ENCODE measurements at places on chromosomes 2 and 18.
A peak's percentile ranks its signal among the peaks of the same experiment; 100 is the strongest.

DNA sequence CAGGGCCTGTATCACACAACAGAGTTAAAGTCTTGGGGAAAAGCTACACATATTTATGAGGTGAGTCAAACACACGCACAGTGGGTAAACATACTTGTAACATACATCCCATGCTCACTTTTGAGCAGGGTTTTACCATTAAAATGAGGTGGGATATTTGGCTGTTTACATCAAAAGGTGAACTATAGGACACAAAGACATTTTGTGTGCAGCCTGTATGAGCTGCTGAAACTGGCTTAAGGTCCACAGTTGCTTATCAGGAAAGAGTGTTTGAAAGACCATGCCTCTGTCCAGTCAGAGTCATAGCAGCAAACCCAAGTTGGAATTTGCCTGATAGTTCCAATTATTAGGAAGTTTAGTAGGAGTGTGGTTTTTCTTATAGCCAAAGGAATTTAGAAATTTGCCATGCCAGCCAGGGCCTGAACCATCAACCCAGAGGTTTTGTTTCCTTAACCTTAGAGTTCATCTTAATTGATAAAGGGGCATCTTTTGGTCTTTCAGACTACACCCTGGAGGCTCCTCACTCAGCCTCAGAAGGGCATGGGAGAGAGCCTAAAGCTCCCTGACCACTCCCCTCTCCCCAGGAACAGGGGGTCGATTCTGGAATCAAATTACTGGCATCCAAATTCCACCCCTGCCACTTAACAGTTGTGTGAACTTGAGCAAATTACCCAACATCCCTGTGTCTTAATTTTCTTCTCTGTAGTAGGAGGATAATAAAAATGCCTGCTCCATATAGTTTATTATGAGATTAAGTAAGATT, 29.9 kb upstream of the L3MBTL4 start:
- no peak for DNase-seq

DNA sequence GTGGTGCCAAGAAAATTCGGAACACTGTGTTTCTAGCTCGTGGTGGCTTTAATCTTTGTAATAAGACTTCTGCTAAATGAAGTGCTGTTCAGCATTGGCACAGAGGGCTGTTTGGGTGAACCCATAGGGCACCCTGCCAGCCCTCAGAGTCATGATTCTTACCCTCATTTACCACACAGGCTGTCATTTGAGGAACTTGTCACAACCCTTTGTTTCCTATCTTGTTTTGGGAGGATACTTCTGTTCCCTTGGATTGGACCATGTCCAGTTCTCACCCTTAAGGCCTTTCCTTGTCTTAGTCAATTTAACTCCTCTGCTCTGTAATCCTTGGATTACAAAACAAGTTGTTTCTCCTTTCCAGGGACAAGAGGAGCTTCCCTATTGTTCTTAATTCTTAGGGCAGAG, 225.7 kb downstream of the MTX2 start:
- DNase-seq, result no peak

DNA sequence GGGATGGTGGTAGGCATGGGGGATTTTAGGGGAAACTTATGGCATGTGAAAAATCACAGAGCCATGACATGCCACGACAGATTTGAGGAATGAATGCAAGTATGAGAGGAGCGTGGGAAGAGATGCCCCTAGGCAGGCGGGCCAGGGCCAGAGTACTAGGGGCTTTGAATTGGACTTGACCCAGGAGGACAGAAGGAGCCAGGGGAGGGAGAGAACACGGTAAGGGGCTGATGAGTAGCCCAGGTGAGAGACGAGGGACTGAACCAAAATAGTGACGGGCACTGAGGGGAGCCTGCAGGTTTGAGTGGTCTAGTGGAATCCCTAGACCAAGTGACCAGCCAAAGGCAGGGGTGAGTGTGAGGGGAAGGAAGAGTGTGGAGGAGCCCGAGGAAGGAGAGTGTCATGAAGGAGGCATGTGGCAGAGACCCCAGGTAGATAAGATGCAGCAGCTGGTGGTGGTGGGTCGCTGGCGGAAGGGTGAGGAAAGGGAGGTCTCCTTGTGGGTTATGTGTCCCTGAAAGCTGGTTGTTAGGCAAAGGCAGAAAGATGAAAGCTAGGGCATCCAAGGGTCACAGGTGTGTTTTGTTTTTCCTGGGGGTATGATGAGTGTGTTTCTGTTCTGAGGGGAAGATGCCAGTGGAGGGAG, 48.7 kb downstream of the ZBTB7C start:
- DNase-seq, result no peak

GRCh38 chr2:32925283-32925815, 21.4 kb upstream of the LTBP1 start:
- no peak for DNase-seq

- DNase-seq, result no peak
Observed at GRCh38 chr2:38113051-38113450, 37.1 kb upstream of the CYP1B1 start.

- DNase-seq, result no peak
Observed at GRCh38 chr2:122545821-122546220, 790.4 kb downstream of the TSN start.

- DNase-seq, result peak; percentile 48
Observed at GRCh38 chr2:32946314-32947075, at the start of gene LTBP1. Gene LTBP1 (plus strand): TSS chr2:32946953. CDS start chr2:32947325, 372 bp downstream.

GRCh38 chr2:177471990-177472389, 79.4 kb downstream of the AGPS start:
- DNase-seq, result no peak

- no peak for DNase-seq
Observed at GRCh38 chr18:23631746-23632145, 31.0 kb downstream of the ANKRD29 start.

DNA sequence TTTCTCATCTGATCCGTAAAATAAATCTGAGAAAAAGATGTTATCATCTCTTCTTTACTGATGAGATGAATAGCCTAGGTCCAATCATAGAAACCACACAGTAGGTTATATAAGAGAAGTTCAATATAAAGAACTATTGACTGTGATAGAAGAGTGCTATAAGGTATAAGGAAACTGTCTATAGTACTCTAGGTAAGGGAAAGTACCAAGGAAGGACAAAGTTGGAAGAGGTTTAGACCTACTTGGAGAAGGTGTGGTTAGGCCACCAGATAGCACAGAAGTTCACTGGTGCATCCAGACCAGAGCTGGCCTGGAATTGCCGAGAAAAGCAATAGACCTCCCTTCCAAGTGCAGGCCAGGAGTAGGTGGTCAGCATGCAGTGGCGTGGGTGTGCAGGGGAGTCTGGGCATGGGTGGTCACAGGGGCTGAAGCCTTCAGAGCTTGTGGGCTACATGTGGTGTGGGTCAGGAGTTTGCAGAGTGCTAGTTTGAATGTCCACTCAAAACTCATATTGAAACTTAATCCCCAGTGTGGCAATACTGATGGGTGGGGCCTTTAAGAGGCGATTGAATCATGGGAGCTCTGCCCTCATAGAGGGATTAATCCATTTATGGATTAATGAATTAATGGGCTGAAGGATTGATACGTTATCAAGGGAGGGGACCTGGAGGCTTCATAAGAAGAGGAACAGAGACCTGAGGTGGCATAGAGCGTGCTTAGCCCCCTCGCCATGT, 86.3 kb downstream of the ALPK2 start:
- DNase-seq, result no peak

- no peak for DNase-seq
Observed at GRCh38 chr2:54939446-54940118, 110.7 kb downstream of the RTN4 start.

- no peak for DNase-seq
Observed at GRCh38 chr18:12092398-12093229, 1.0 kb upstream of the ANKRD62 start.

DNA sequence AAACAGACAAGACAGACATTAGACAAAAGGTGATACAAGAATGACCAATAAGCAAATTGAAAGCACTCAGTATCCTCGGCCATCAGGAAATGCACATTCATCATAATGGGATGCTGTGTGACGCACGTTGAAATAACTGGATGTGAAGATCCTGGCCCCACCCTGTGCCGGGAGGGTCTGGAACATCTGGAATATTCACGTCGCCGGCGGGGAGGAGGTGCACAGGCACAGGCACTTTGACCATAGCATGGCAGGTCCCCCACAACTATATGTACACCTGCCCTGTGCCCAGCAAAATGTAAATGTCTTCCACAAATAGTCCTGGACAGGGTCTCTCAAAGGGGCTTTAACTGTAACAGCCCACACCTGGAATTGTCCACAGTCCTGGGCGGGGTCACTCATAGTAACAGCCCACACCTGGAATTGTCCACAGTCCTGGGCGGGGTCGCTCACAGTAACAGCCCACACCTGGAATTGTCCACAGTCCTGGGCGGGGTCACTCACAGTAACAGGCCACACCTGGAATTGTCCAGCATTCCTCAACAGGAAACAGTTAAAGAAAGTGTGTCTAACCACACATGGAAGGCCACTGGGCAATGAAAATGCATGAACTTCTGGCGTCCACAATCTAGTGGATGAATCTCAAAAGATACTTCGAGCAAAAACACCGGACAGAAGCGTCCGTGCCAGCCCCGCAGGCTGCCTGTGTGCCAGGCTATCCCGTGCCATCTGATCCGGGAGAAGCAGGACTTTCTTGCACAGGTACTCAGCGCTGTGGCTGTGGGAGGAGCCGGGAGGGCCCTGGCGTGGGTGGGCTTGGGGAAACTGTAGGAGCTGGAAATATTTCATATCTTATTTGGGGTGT, 113.4 kb downstream of the RTP5 start:
- DNase-seq, result no peak

- DNase-seq, result no peak
Observed at GRCh38 chr2:239569401-239570090, 168.7 kb upstream of the HDAC4 start.

DNA sequence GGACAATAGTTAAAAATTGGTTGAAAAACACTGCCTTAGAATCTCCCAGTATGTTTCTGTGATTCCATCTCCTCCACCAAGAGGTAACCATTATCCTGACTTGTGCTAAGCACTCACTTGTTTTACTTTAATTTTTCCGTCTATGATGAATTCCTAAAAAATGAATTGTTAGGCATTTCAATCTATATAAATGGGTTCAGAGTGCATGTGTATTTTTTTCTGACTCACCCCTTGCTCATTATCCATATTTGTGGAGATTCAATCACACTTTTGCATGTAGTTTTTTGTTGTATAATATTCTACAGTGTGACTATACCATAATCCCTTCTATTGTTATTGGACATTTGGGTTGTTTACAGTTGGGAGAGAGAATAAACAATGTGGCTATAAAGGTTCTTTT, 1.3 kb downstream of the NDUFB3 start:
- no peak for DNase-seq

DNA sequence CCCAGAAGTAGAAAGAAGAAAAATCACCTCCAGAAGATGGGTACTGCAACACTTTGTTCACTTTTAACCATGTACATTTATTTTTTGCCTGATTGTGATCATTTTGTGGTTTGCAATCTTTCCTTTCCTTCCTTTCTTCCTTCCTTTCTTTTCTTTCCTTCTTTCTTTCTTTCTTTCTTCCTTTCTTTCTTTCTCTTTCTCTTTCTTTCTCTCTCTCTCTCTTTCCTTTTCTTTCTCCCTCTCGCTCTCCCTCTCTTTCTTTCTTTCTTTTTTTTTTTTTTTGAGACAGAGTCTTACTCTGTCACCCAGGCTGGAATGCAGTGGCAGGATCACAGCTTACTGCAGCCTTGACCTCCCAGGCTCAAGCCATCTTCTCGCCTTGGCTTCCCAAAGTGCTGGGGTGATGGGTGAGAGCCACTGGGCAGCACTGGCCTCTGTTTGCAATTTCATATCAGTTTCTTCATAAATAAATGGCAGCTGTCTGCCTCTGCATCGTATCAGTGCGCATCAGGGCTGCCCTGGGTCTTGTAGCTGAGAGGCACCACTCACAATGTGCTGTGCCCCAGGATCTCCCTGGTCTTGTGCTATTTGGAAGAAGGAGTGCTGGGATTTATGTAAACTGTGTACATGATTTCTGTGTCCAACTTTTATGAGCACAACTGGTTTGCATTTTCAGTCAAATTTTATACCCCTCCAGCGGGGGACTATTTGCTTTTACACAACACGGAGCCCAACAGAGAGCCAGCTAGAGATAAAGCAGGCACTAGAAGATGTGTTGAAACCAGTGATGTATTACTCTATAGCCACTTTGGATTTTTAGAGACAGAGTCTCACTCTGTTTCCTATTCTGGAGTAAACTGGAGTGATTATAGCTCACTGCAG, 6.9 kb upstream of the LIMS2 start:
- DNase-seq, result no peak

DNA sequence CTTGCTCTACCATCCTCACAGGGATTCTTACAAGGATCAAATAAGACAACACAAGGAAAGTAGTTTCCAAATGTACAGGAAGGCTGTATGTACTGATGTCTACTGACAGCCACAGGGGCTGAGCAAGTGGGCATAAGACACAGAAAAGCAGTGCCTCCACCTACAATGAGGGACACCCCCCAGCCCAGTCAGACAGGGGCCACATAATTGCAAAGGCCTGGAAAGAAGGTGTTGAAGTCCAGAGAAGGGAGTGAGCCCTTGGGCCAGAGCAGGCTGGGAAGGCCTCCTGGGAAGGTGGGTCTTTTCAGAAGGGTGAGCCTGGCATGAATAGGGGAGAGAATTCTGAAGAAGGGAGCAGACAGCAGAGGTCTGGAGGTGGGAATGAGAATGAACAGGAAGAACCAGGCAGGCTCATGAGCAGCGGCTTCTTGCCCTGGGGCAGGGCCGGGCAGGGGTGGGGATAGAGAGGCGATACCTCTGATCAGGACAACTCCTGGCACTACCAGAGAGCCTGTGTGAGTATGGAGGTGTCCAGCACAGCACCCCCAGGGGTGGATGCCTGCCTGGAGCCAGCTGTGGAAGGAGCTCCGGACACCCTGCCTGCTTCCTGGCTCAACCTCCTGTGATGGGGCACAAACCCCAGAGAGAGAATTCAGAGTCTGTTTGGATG, 30.1 kb downstream of the HS1BP3 start:
- no peak for DNase-seq

- peak; percentile 52 for DNase-seq
Observed at GRCh38 chr2:21042958-21043743, 722 bp downstream of the APOB start.

DNA sequence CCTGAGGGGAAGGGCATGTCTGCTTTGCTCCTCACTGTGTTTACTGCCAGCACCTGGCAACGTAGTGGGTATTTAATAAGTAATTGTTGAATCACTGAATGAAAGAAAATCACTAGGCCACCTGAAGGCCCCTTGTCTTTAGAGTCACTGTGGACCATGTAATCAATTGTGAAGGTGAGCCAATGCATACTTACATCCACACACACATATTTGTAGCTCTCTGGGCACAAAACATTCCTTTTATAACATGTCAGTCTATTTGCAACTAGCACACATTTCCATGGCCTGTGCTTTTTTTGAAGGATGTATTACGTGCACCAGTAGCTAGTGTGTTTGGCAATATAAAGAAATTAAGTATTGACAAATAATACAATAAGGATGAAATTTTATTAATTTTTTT, 11.2 kb downstream of the ATP8B1 start:
- no peak for DNase-seq

GRCh38 chr2:10525573-10526265, 77.6 kb upstream of the ODC1 start:
- DNase-seq, result no peak

GRCh38 chr2:76812156-76812555, 710.0 kb downstream of the LRRTM4 start:
- DNase-seq, result no peak

DNA sequence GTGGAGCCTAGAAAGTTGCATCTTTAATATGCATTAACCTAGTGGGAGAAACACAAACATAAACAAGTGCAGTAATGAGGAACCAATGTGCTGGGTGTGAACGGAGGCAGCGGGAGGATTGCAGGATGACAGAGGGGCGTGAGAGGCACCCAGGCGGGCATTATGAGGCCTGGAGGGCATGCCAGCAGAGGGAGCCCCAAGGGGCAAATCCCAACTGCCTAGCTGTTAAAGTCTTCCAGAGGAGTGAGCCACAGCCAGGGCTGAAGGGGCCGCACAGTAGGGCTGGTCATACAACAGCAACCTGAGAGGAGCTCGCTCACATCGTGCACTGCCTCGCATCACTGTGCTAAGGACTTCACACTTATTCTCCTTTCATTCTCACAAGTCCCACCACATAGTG, 13.3 kb upstream of the PRELID3A start:
- no peak for DNase-seq

Data from stimulated activated CD4-positive, alpha-beta T cell treated with anti-CD3 and anti-CD28 coated beads, Interleukin-12 subunit alpha, Interleukin-12 subunit beta, amount 100 ng/mL, for 4 hours (primary cell).